ENCODE measurements at places on chromosomes 2 and 18.

GRCh38 chr2:127769587-127769986, 41.4 kb downstream of the WDR33 start:
- no peak for DNase-seq

- DNase-seq = no peak
Observed at GRCh38 chr2:84891355-84892010, 10.6 kb upstream of the TRABD2A start.

DNA sequence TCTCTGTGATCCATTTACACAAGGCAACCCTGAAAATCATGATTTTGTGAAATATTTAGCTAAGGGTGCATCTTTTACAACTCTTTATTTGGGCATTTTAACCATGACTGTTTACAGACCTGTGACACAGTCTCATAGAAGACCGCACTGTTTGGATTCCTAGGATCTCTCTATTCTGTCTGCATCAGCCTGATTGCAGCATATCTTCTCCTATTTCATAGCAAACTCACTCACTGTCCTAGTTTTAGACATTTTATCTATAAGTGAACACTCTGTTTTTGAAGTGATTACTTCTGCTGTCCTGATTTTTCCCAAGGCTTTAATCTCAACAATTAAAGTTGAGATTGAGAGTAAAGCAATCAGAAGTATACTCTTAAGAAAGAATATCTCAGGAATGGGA, 56.2 kb downstream of the CAVIN2 start:
- no peak for DNase-seq

GRCh38 chr2:75828826-75829225, 118.1 kb upstream of the GCFC2 start:
- no peak for DNase-seq

- DNase-seq = no peak
Observed at GRCh38 chr2:21118302-21118920, 5.4 kb upstream of the TDRD15 start.

- DNase-seq = no peak
Observed at GRCh38 chr2:40412456-40412855, 39.4 kb downstream of the SLC8A1 start.

DNA sequence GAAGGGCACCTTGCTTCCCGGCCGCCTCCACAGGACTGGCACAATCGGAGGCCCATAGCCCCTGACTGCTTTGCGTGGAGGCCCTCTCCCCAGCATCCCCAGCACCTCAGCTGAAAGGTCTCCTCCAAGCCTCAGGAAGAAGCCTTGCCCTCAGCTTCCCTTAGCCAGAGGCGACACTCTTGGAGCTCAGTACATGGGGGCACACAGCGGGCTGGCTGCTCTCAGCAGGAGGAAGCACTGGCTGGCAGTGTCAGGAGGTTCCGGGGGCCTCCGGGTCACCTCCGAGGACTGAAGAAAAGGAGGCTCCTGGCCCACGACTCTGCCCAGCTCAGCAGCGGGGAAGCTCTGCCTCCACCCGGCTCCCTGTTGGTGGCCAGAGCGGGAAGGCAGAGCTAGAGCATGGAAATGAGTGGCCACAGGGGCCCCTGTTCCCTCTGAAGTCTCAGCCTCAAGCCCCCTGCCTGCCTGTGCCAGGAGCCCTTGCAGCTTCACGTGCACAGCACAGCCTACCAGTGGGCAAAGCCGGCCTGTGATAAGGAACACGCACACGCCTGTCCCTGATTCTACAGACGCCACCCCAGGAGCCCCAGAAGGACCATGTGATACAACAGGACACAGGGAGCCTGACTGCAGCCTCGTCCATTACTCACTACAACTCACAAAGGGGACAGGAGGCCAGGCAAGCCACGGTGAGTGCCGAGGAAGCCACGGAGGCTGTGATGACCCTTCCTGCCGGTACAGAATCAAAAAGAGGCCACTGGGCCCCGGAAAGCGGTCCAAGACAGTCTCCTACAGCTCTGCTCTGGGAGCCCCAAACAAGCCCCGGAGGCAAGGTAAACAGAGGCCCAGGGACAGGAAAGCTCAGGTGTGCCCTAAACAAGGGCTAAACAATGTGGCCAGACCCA, 15.5 kb downstream of the HDAC4 start:
- DNase-seq = no peak

DNA sequence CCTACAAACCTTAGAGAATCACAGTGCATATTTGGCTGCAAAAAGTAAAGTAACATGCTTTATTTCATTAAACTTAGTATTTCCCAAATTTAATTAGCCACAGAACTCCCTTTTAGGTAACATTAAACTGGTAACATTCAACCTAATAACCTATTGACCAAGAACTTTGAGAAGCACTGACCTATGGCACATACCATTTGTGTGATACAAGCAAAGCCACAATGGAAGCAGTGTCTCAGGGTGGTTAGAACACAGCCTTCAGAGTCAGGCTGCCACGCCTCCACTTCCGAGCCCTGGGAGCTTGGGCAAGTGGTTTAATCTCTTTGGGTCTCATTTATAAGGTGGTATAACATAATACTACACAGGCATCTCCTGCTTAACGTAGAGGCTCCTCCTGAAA, 301.4 kb downstream of the PDE11A start:
- no peak for DNase-seq

- DNase-seq = no peak
Observed at GRCh38 chr2:151851761-151852160, 23.5 kb upstream of the ARL5A start.

DNA sequence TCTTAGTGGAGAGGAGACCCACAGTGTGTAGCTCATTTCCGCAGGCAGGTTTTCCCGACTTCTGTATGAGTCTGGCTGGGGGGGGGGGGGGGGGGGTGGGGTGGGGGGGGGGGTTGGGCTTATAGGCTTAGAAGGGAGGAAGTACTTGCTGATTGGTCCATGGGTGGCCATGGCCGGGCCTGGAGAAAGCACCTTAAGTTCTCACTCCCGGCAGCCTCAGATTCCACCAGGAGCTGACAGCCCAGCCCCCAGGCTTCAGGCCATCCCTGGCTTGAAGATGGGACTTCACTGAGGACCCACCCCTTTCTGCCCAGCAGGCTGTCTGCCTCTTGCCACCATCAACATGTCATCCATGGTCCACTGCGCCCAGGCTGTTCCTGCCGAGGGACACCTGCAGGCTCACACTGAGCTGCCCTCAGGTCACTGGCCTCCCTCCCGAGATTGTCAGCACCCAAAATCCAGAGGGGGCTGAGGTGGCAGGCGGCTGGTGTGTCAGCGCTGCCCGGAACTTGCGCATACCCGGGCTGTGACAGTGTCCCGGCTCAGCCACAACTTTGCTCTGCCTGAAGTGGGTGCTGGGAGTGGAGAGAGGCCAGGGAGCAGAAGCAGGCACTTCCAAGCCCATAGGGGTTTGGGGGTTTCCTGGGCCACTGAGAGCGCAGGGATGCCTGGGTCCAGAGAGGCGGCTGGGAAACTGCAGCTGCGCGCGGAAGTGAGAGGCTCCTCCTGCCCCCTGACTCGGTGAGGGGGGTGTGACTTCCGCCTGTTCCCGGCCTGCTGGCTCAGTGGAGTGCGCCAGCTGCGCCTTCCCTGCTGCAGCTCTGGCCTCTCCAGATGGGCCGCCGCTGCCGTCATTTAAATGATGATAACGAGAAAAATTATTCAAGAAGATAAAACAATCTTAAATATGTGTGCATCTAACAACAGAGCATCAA, 256.1 kb downstream of the RPRM start:
- DNase-seq = no peak

All from AG04449 (cell line).